Activated T-cell treated with anti-CD3 and anti-CD28 coated beads for 48 hours (primary cell): ENCODE measurements at places on chromosomes 5 and 9.

DNA sequence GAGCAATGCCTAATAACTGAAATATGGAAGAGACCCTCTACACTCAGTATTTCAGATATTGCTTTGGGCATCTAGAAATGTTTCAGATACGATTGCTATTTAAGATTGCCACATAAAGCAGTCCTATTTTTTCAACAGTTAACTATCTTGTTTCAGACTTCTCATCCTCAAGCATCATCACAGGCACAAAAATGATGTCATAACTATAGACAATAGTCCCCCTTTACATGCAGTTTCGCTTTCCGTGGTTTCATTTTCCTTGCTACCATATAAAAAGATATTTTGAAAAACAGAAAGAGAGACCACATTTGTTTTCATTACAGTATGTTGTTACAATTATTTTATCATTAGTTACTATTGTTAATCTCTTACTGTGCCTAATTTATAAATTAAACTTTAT is 347.4 kb downstream of the NDUFS4 start:
- no peak for DNase-seq

DNA sequence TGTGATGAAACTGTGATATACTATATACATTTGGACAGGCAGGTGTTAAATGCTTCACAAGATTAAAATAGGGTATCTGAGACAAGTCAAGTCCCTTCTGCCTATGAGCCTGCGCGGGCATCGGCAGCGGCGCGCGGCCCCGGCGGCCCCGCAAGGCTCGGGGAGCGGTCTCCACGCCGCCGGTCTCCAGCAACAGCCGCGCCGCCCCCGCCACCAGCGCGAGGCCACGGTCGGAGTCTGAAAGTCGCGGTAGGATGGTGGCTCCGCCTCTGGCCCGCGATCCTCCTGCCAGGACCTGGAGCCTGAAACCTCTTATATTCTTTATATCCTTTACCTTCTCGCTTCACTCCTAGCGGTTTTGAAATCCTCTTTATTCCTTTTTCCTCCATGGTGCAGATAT is 99.4 kb downstream of the INSL6 start:
- DNase-seq = no peak

DNA sequence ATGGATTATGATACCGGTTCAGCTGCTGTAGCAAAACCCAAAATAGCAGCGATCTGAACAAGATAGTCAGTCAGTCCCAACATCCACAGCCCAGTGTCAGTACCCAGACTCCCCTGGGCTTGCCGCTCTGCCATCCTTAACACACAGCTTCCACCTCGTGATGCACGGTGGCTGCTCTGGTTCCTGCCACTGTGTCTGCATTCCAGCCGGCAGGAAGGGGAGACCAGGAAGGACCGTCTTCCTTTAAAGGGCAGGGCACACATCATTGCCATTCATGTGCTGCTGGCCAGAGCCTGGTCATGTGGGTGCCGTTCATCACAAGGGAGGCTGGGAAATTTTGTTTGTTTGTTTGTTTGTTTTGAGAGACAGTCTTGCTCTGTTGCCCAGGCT is 131.0 kb upstream of the IER5L start:
- DNase-seq = no peak

GRCh38 chr9:97675655-97676054 is 21.5 kb downstream of the XPA start:
- DNase-seq = no peak

DNA sequence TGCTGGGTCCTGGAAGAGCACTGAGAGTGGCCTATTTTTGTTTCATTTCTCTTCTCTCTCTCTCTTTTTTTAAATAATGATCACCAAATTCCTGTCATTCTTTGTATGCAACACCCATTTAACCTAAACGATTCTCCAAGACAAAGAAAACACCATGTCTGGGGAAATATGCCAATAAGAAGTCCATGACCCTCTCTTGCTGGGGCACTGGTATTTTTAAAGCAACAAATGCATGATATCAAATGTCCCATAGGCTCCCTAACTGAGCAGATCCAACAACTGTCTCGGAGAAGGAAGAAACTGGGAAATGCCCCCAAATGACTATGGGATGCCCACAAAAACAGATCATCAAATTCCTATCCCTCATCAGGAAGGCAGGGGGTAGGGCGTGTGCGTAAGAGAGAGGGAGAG is 567.4 kb downstream of the CCDC171 start:
- no peak for DNase-seq
